ENCODE measurements at places on chromosomes 12 and 14.

DNA sequence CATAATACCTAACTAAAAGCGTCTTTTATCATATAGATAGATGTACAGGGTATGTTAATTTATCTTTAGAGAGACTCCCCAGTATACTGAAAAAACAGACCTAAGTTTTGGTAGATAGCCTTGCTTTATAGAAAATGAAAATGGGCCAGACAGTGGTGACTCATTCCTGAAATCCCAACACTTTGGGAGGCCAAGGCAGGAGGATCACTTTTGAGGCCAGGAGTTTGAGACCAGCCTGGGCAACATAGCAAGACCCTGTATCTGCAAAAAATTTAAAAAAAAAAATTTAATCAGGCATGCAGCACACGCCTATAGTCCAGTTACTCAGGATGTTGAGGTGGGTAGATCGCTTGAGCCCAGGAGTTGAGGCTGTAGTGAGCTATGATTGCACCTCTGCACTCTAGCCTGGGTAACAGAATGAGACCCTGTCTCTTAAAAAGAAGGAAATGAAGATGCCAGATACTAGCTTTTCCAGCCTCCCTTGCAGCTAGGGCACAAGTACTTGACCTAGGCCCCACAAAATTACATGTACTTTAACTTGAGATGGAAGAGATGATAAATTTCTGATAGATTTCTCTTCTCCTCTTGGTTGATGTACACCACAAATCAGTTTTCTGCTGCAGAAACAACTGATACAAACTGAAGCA lies 17.1 kb downstream of the RAP1B start:
- no peak for DNase-seq

DNA sequence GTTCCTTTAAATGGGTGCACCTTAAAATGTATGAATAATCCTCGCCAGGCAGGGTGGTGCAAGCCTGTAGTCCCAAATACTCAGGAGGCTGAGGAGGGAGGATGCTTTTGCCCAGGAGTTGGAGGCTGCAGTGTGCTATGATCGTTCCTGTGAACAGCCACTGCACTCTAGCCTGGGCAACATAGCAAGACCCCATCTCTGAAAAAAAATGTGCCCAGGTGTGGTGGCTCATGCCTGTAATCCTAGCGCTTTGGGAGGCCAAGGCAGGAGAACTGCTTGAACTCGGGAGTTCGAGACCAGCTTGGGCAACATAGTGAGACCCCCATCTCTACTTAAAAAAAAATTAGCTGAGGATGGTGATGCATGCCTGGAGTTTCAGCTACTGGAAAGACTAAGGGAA lies 39.6 kb downstream of the ACACB start:
- DNase-seq = no peak

DNA sequence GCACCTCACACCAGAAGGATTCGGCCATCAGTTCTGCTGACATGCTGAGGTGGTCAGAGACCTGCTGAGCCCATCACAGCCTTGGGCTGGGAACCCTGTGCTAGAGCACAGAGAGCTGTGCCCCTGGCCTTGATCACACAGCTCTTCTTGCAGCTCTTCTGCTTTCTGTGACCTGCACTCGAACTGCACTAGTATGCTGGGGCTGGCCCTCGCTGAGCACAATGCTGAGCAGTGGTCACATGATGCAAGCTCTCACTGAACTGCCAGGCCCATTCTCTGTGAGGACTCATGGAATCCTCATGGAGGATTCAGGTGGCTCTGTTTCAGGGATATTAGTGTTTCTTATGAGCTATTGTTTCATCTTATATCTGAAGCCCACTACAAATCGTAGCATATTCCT lies 22.5 kb downstream of the FBXO21 start:
- no peak for DNase-seq

- peak; percentile 98 for DNase-seq
Observed at GRCh38 chr14:54509546-54510501, at the start of gene CGRRF1. Gene CGRRF1, plus strand, starts transcription at chr14:54509906. Its CDS starts 54 bp downstream, at chr14:54509960.

GRCh38 chr12:48199774-48200221 lies 3.3 kb downstream of the OR10AD1 start:
- peak; percentile 78 for DNase-seq

GRCh38 chr12:88644946-88645702 lies 64.9 kb upstream of the KITLG start:
- no peak for DNase-seq

DNA sequence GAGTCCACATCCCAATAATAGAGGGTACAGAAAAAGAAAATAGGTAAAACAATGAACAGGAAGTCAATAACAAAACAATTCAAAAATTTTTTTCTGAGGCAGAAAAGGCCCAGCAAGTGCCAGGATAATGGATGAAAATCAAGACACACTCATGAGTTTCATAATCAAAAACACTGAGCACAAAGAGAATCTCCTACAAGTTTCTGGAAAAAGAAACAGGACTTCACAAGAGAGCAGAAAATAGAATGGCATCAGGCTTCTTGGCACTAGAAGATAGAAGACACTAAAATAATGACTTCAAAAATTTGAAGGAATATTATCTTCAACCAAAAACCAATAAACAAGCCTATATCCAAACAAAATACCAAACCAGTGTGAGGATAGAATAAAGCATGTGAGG lies 36.8 kb downstream of the DMAC2L start:
- no peak for DNase-seq

DNA sequence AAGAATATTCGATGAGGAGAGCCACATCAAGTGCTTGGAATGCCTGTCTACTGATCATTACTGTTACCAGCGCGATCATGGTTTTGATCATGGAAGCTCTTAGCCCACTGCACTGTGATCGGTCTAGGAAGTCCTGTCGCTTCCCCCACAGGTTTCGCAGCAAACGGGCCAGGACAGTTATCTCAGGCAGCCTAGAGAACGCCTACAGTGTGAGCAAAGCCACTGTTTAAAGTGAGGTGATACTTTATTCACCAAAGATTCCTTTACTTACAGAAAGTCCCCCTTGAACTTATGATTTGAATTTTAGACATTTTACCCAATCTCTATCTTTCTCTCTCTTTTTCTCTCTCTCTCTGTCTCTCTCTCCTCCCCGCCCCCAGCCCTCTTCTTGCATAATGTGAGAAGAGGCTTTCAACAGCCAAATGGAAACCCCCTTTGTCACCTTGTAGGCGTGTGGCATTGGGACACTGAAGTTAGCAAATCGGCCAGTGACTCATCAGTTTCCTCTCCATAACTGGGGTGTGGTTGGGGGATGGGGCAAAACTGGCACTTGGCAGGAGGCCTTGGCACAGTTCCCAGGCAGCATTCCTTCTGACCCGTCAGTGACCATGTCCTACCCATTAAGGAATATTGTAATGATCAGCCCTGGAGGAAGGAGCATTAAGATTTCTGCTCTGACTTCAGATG lies 214.8 kb downstream of the CHST11 start:
- DNase-seq = peak; percentile 95

GRCh38 chr14:100581228-100582145 lies 5.7 kb downstream of the BEGAIN start:
- no peak for DNase-seq

- DNase-seq = no peak
Observed at GRCh38 chr12:76124456-76124855, 40.0 kb upstream of the NAP1L1 start.

DNA sequence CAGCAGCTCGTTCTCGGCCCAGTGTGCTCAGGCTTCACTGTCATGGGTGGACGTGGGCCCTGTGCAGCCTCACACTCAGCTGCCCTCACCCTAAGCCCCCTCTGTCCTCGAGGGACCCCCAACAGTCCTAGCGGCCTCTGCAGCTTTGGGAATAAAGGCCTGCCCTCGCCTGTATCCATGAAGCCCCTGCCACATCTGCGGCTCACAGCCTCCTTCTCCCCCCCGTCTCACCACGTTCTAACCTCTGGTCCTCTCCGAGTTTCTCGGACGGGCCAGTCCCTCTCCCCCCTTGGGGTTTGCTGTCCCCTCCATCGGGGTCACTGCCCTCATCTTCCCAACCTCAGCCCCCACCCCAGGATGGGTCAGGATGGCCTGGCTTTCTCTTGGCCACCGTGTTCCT lies 30.2 kb upstream of the GALNT9 start:
- DNase-seq = no peak

DNA sequence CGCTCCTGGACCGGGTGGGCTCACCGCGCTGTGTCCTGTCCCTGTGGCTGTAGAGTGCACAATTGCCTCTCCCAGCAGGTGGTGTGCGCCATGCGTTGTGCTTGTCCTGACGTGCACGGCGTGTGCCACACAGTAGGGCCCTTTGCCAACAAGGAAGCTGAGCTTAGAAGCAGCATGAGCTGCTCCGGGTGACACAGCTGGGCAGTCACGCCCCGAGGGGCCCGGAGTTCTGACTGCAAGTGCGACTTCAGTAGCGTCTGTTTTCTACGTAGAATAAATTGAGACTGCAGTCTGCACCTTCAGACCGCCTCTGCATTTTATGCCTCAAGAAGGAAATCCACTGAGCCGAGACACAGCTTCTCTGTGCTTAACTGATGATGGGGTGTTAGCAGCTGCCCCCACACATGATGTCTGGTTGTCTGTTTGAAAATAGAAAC lies 81.6 kb downstream of the ADGRD1 start:
- no peak for DNase-seq

GRCh38 chr12:121430833-121431415 lies 31.0 kb downstream of the RNF34 start:
- no peak for DNase-seq

DNA sequence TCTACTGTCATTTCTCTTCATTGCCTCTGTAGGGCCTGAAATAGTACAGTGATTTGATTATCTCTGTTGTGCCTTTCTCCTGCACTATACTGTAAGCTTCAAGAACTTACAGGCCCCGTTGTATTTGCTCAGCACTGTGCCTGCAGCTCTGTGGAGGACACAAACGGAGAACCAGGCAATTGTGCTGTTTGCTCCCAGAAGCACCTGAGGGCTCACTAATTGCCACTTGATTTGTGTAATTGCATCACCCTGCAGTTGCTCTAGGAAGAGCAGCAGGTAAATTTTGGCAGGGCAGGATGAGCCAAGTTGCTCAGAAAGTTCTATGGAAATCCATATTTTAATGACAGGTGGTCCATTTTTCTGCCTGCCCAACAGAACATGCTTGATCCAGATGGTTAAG lies 11.6 kb upstream of the KRT82 start:
- DNase-seq = no peak

DNA sequence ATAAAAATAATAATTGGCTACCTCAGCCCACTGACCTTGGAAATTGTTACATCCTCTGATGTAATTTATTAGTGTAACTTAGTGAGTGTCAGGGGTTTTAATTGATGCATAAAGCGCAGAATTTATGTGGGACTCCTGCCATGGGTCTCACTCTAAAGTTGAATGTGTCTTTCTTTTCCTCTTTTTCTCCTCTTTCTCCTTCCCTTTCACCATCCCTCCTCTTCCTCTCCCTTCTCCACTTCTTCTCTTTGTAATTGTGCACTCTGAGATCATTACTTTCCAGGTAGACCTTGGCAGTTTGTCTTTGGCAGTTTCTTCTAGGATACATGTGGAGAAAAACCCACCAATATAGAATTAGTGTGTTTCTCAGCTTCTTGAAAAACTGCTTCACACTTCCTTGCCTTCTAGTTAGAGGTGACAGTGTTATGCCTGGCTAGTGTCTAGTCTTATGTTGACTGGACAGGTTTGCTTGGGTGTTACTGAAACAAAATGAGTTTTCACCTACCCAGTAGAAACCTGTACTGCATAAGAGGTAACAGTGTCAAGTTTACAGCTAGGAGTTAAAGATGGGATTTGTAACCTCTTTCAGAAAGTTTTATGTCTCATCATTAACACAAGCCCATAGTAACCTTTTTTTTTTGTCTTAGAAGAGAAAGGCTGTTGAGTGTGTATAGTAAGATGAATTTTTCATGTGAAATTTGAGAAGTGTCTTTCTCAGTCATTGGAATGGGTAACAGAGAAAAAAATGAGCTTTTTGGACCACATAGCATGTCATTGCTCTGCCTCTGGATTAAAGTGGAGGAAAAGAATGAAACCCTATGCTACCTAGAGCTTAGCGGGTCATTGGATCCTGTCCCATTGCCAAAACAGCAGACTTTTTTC lies 18.6 kb downstream of the PELI2 start:
- no peak for DNase-seq

GRCh38 chr12:107906707-107907106 lies 132.2 kb downstream of the ASCL4 start:
- DNase-seq = no peak

DNA sequence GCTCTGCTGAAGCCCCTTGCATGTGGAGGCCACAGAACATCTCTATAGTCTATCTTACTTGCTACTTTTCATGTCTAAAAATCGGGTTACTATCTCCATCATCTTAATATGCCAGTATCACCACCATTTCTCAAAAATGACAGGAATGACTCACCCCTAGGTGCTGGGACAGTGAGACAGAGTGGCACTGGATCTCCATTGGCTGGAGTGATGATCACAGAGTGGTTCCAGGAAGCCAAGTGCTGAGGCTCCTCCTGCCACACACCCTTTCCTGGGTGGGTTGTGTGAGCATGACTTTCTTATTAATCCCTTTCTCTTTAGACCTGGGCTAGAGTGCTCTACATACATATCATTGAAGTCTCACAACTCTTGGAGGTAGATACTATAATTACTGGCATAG lies 3.3 kb upstream of the ASCL1 start:
- DNase-seq = no peak

- peak; percentile 52 for DNase-seq
Observed at GRCh38 chr14:77024171-77024691, 4.3 kb downstream of the IRF2BPL start.

- DNase-seq = no peak
Observed at GRCh38 chr12:105864316-105864715, 274.4 kb downstream of the NUAK1 start.

DNA sequence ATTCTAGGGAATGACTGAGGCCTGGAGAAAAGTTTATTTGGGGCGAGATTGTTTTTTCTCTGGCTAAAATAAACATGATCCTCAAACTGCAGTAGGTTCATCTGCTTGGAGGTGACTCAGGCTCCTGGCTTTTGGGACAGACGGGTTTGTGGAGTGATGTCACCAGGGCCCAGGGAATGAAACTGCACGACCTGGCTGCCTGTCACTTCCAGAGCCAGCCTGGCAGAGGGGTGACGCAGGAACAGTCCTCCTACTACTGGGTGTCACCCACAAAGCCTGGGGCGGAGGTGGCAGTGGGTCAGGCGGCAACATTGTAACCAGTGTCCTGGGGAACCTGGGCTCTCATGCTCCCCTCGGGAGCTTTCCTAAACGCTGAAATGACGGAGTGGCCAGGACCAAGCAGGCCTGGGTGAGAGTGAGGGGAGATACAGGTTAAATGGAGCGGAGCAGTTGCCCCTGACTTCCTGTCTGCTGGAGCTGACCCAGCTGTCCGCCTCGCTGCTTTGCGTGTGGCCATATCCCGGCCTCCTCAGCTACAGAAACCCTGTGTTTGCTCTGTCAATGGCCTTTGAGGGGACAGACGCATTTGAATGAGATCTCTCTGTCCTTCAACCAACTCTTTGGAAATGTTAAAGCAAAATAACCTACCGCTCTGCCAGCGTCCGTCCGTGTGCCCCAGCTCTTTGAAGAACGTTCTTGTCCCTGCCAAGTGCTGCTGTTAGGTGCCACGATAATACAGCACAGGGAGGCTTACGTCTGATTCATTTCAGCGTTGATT lies 6.5 kb downstream of the HIP1R start:
- peak; percentile 90 for DNase-seq

GRCh38 chr14:61334197-61334701 lies 12.9 kb downstream of the PRKCH start:
- DNase-seq = no peak

GRCh38 chr14:71497645-71498086 lies 434.6 kb upstream of the RGS6 start:
- DNase-seq = peak; percentile 58

Data from EH (cell line).